NCI-H446 treated with DMSO at 0.1 percent for 48 hours (cell line): ENCODE measurements at places on chromosomes 2 and 18.

DNA sequence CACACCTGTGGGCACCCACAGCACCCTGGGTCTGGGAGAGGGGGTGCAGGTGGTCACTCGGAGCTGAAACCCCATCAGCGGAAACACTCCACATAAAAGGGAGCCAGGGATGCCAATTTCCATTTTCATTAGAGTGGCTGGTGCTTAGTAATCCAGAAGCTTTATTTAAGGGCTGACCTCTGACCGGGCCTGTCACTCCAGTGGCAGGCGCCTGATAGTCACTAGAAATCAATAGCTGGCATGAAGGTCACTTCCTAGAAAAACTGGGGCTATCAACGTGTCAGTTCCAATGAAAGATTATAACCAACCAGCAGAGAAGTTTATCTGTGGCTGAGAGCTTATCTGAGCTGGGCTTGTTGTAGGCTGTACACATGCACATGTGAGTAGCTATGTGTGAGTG is 333.7 kb upstream of the SKOR2 start:
- DNase-seq, result no peak

GRCh38 chr18:22545066-22545760 is 127.5 kb upstream of the CTAGE1 start:
- no peak for DNase-seq

DNA sequence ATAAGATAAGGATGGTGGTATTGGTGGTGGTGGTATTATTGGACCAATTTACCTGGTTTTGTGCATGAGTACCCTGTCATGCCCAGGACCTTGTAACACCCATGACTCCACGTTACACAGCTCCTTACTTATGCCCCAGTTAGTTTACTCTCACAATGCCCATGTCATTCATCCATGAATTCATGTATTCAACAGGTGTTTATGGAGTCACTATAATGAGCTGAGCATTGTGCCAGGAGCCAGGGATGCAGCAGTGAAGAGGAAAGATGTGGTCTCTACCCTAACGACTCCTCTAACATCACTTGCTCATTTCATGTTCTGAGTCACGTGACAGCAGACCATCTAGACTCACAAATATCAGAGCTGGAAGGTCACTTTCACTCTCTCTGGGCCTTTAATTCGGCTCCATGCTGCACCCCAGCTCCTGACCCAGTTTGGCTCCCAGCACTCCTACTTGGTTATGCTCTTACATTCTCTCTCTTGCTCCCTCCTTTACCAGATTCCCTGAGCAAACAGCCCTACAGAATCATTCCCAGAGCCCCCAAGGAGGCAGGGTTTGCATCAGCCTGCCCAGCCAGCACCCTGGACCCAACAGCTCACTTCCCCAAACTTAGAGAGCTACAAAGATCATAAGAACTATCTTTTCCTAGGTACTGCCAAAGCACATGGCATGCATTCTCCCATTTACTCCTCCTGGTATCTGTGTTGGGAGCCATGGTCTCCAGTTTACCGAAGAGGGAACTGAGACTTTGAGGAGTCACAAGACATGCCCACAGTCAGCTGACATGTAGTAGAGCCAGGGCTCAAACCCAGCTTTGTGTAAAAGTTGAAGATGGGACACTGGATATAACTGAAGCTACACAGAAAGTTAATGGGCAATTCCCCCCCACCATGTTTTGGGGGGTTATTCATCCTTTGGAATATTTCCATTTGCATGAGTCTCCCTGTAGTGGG is 449.9 kb downstream of the LRATD1 start:
- DNase-seq, result no peak

GRCh38 chr2:23564615-23564960 is 179.6 kb downstream of the KLHL29 start:
- DNase-seq, result no peak

DNA sequence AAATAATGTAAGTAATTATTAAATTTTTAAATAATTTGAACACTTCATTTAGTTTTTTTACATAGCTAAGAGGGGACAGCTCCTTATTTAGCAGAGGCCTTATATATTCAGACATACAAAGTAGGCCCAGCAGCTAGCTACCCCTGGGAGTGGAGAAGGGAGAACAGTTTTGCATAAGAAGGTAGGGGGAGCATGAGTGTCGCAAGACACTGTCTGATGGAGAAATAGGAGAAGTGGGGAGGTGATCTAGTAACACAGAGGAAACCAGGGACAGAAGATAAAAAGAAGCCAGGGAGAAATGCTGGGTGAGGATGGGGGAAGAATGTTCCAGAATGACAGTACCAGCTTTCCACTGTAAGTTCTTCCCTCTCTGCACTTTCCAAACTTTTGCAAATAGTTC is 16.0 kb upstream of the RGPD4 start:
- DNase-seq, result no peak

DNA sequence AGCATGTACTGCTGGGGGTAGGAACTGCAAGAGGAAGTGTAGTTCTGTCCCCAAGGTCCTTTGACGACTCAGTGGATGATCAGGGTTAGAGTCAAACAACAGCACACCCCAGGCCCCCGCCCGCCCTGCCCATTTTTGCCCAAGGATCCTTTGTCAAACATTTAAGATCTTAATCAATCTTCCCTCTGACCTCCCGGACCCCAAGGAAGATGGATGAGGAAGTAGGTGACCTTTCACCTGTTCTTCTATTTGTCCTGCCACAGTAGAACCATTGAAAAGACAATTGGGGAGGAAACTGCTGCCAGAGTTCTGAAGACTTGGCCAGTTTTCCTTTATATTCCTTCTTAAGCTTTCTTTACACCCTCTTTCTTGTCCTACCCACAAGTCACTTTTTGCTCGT is 12.1 kb downstream of the EPHA4 start:
- DNase-seq, result no peak

DNA sequence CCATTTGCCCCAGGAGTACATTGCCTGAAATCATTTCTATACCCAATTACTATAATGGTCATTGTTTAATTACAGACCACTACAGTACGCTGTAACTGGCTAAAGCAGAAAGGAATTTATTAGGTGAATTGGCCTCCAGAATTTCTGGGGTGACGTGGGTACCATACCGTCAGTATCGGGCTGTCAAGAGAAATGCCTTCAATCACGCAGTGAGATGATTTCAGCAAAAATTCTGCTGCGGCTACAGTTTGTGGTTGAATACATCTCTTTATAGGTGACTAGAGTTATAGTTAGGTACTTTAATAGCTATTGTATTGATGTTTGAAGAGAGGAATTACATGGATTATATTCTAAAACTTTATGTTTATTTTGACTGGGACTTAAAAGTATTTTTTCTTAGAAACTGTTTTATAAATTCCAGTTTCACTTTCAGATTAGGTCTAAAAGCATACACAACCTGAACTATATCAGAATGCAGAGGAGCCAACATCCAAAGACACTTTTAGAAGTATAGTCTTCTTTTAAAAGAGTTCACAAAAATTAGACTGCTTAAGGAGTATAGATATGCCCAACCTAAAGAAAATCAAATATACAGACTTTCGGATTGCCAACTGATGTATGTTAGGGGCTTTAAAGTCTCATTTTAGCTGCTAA is 128.4 kb downstream of the TTC27 start:
- DNase-seq, result no peak

GRCh38 chr2:227827143-227827542 is 13.5 kb downstream of the CCL20 start:
- no peak for DNase-seq

GRCh38 chr18:64791236-64791635 is 642.3 kb upstream of the LINC00305 start:
- no peak for DNase-seq

DNA sequence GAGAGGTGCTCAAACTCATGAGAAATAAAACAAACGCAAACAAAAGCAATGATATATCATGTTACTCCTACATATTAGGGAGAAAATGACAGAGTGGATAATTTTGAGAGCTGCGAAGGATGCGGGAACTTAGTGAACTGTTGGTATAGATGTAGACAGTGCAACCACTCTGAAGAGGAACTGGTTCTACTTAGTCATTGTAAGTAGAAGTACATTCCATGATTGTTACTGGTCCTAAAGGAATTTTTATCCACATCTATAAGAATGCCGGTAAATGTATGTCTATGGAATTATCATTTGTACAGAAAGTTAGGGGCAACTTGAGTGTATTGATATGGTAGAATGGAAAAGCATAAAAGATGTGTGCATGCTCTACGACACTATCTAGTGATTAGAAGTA is 1238.4 kb downstream of the LRP1B start:
- no peak for DNase-seq

DNA sequence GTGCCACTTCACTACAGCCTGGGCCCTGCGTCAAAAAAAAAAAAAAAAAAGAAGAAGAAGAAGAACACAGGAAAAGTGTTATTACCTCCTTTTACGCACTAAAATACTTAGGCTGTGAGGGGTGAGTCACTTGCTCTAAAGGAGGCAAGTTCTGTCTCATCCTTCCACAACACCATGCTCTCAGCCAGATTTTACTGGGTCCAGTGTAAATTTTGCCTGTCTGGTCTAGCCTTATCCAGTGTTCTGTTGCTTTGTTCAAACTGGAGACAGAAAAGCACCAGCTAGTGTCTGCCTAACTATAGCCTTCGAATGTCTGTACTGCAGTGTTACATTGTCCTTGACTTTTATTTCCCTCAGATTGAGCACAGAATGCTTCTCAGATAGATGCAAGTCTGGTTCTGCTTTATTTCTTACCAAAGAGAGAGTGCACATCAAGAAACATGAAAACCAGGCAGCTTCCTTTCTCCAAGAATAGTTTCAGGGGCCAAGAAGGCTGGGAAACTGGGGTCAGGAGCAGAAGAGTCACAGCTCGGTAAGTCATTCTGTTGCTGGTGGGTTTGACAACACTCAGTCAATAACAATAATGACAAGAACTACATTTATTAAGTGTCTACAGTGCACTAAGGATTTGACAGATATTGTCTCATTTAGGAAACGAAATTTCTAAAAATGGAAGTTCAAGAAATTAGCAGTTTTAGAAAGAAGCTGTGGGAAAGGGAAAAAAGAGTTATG is 3.1 kb upstream of the MSGN1 start:
- peak; percentile 9 for DNase-seq

- no peak for DNase-seq
Measured at GRCh38 chr2:147860009-147860408, 15.2 kb downstream of the ACVR2A start.

DNA sequence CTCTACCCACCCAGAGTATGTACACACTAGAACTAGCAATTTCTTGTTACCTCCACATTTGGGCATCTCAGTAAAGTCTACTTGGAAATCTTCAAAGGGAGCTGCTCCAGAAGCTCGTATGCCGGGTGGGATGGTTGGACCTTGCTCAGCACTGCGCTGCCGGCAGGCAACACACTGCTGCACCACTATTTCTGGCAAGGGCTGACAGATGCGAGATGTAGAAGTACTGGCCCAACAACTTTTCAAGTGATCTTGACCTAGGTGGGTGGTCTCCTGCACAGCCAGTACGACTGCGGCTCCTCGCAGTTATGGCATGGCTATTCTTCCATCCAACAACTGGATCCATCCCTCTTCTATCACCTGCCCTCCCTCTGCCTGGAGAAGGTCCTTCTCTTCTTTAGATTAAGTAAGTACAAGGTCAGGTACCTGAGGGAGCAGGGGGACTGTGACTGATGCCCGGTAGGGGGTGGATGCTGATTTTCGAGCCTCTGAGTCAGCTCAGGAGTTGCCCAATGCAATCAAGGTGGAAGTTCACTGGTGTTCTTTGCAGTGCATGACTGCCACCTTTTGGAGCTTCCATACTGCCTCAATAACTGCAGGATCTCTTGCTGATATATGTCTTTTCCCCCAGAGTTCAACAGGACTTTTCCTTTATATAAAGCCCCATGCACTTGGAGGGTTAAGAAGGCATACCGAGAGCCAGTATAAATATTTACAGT is 100.4 kb upstream of the SLC1A4 start:
- no peak for DNase-seq

DNA sequence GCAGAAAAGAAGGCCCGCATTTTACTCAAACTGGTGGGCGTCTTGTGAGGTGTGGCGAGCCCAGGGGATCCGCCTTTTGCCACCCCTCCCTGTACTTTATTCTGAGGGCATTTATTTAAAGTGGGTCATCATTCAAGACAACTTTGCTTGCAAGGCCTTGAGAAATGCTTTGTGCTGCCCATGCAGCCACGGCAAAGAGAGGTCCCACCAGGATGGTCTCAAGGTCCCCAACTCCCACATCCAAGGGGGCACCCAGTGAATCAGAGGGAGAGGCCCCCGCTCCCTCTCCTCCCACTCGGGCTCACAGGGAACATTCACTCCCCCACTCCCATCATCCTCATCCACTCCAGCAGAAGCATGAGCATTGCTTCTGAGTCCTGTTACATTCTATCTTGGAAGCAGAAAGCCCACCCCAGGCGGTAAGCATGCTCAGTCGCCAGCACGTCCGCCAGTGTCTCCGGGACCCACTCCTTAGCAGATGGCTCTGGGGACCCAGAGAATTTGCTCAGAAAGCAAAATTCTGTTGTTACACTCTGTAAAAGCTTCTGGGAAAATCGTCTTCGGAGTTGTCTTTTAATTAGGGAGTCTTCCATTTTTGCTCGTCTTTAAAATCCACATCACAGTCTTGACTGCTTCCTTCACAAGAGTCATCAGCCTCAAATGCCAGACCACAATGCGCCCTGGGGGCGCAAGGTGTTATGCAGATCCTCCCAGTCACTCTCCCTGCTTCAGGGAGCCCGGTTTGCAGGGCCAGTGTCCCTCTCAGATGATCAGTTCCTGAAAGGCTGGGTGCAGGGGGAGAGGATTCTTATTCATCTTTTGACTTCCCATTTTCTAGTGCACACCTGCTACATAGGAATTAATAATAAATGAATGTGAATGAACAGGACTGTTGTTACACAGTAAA is 99.4 kb upstream of the NCK2 start:
- DNase-seq, result no peak

DNA sequence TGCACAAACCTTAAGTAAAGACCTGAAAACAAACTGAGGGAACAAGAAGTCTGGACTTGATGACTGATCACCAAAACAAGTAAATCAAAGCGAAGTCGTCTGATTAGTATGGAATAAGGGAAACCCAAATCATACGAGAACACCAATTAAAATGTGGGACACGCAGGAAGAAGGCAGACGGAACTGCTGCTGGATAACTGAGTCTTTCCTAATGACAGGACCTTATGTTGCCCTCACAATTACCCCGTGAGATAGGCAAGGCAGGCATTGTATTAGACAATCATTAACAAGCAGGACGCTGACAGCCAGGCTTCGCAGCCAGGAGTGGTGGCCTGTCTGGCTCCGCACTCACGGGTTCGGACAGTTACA is 614 bp upstream of the COQ10B start:
- no peak for DNase-seq

GRCh38 chr2:56170504-56170903 is 13.3 kb upstream of the CCDC85A start:
- DNase-seq, result no peak

GRCh38 chr2:121175326-121175725 is 109.7 kb downstream of the TFCP2L1 start:
- no peak for DNase-seq
